CD4-positive, alpha-beta T cell treated with Interleukin-6 at 100 ng/mL for 8 hours (primary cell): ENCODE measurements at places on chromosomes 13 and 19.

GRCh38 chr19:42120276-42120980, 11.8 kb downstream of the POU2F2 start:
- no peak for DNase-seq

DNA sequence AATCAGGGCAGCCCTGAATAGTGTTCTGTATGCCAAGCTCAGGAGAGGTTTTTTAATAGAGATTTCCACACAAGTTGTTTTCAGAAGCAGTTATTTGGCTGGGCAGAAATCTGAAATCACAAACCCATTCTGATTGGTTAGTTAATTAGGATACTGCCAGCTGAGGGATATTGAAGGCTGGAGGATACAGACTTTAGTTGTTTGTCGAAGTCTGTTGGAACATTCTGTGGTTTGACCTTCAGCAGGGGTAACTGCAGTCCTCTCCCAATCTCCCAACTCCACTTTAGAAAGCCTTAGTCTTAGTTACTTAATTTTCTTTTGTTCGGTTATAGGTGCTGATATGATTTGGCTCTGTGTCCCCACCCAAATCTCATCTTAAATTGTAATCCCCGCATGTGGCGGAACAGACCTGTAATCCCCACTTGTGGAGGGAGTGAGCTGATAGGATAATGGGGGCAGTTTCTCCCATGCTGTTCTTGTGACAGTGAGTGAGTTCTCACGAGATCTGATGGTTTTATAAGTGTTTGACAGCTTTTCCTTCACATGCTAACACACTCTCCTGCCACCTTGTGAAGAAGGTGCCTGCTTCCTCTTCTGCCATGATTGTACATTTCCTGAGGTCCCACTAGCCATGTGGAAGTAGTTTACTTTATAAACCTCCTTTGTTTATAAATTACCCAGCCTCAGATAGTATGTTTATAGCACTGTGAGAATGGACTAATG, 169.2 kb downstream of the GPC5 start:
- DNase-seq, result no peak

- DNase-seq, result no peak
Measured at GRCh38 chr19:31602548-31602947, 253.3 kb upstream of the TSHZ3 start.

DNA sequence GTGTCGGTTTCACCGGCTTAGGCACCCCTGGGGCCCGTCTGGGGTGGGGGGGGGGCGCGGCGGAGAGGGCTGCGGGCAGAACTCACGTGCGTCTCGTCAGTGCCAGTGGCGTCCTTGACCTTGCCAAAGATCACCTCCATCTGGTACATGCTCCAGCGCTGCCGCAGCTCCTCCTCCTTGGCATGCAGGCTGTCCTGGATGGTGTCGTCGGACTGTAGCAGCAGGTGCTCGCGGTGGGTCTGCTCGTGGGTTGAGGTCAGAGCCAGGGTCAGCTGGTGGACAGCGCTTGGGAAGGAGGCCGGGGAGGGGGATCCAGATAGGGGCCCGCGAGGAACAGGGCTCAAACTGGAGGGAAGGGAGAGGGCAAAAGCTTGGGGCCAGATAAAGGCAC, 4.7 kb upstream of the RGL3 start:
- no peak for DNase-seq

GRCh38 chr13:35593651-35594050, 117.2 kb upstream of the MAB21L1 start:
- DNase-seq, result no peak

- no peak for DNase-seq
Measured at GRCh38 chr19:21109116-21109515, 27.1 kb downstream of the ZNF714 start.

DNA sequence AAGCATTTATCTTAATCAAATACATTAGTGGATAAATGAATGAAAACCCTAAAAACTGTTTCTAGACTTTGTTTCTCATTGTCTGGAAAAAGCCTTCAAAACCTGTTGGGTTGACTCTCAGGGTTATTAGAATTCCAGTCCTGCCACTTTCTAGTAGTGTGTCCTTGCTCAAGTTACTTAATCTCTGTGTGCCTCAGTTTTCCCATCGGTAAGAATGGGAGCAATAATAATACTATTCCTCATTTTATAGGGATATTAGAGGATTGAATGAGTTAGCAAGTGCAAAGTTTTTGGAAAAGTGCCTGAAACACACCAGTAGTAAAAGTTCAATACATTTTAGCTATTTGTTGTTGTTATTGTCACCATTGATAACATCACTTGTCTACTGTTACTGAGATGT, 2.9 kb downstream of the URAD start:
- DNase-seq, result no peak
